Uterus (tissue), 4 donors: ENCODE measurements at places on chromosomes 13 and 19. TPM values are rescaled to one million over a fixed set of nuclear protein-coding genes. Genes with fewer than 3 reads are reported as not detected.

GJB2 gene
- total RNA-seq = 1.2 TPM

ATP4B gene
- total RNA-seq = not detected

DNA sequence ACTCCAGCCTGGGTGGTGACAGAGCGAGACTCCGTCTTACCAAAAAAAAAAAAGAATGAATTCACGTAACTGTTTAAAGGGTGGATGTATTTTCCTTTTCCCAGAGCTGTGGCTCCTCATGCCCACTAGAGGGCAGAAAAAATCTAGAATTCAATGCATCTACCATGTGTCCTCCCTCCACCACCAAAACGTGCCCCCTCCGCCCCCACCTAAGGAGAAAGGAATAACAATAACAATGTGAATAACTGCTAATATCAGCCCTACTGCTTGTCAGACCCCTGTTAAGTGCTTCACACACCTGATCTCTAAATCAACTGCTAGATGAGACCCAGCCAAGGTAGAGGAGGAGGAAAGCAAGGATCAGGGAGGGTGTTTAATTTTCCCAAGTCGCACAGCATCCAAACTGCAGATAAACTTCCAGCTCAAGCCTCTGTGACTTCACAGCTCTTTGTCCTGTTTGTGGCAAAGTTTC, 20.2 kb upstream of the PNMA8B start:
- no peak overlapping the region for H3K27ac ChIP-seq
- no peaks in the 10 kb centered on the region for H3K4me1 ChIP-seq
- no peak for DNase-seq
- no peaks in the 10 kb centered on the region for H3K27me3 ChIP-seq
- no peaks in the 10 kb centered on the region for H3K36me3 ChIP-seq

GRCh38 chr19:54168174-54168917, 4.6 kb downstream of the TMC4 start:
- no peaks in the 10 kb centered on the region for H3K4me1 ChIP-seq
- no peaks in the 10 kb centered on the region for H3K36me3 ChIP-seq
- no peak overlapping the region for H3K4me3 ChIP-seq
- H3K27me3 ChIP-seq = no peaks in the 10 kb centered on the region
- no peak overlapping the region for H3K27ac ChIP-seq

- no peaks in the 10 kb centered on the region for H3K27me3 ChIP-seq
- H3K36me3 ChIP-seq = no peaks in the 10 kb centered on the region
- H3K4me3 ChIP-seq = no peak overlapping the region
- no peak overlapping the region for H3K27ac ChIP-seq
- H3K4me1 ChIP-seq = no peaks in the 10 kb centered on the region
Observed at GRCh38 chr13:103222683-103223082, 156.5 kb upstream of the SLC10A2 start.
